Mammary epithelial cell (primary cell): ENCODE measurements at places on chromosomes 11 and 22. TPM values are rescaled to one million over a fixed set of nuclear protein-coding genes. Genes with fewer than 3 reads are reported as not detected.

Gene CRYBB2
- total RNA-seq = not detected

Gene LRRC74B
- not detected in 2 replicates for total RNA-seq

Gene BEST1
- 0.24 and 0.91 TPM in 2 replicates for total RNA-seq

Gene PISD
- total RNA-seq = 53.7 TPM

Gene GLYAT
- not detected for total RNA-seq

Gene ZNF195
- total RNA-seq = 41.0 and 52.0 TPM in 2 replicates

Gene PIH1D2
- 2.2 TPM for total RNA-seq

Gene DYNC2H1
- total RNA-seq = 32.5 and 33.7 TPM in 2 replicates

Gene OLFML1
- total RNA-seq = 0.17 TPM

Gene MEI1
- not detected in 2 replicates for total RNA-seq

DNA sequence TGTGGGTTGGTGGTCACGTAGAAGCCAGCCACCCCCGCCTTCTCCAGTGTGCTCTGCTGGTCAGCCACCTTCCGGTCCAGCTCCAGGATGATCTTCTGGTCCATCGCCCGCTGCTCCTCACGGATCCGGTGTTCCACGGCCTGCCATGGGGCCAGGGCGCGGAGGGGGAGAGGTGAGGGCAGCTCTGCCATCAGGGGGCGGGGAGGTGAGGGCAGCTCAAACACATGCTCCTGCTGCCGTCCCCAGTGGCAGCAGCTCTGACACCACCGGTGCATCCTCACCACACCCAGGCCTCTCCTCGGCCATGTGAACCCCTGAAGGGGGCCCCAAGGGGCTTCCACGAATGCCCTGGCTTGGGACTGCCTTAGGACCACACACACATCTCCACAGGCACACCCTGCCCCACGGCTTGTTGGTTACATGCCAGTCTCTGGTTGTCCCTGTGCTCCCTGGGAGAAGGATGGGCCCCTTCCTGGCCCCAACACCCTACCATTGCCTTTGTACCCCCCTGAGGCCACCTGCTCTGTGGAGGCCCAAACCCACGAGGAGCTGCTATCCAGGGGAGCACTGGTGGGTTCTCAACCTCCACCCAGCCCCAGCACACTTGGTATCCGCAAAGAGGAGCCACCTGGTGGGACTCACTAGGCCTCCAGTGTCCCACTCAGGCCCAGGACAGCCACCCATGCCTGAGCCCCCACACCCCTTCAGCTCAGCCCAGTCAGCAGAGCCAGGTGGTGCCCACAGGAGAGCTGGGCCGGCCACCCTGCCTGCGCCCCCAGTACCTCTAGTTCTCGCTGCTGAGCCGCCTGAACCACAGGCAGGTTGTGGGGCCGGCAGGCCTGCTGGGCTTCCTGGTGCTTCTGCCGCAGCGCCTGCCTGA is 4.3 kb downstream of the DGCR6L start:
- no peak for DNase-seq

- DNase-seq = peak; percentile 56
Measured at GRCh38 chr11:17781221-17781620, 46.6 kb downstream of the KCNC1 start.

DNA sequence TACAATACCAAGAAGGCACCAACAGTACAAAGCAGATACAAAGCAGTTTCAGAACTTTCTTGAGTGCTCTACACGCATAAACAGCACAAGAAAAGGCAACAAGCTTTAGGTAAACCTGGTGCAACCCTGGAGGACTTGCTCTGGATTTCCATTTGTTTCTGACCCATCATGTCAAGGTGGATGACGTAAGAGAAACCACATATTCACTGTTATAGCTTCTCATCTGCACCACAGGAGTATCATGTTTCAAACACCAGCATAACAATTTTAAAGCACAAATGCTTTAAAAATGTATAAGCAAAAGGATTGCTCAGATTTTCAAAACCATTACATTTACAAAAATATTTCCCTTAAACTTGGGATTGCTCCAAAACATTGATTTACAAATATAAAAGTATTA is 25.0 kb upstream of the YPEL1 start:
- peak; percentile 52 for DNase-seq

DNA sequence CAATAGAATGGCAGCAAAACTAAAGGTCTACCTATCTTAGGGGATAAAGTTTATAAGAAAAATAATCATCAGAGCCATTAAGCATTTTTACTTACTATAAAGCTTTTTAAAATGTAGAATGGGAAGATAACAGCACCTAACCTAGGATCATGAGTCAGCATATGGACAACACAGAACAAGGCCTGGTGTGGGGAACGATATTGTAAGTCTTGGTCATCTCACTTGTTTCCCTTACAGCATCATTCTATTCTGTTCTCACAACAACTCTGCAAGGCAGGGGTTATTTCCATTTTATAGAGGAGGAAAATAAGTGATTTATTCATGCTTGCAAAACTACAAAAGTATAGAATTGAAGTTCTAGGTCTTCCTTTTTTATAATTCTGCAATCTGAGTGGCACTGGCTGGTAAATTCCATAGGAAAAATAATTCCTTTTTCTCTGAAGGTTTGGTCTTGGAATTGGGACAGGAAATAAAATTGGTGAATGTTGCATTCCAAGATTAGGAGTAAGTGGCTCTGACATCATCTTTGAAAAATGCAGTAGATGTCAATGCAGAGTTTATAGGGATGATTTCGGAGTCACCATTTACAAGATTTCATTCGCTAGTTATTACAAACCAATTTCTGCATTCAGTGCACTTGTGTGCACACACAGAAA is 423.0 kb downstream of the DYNC2H1 start:
- DNase-seq = peak; percentile 57

DNA sequence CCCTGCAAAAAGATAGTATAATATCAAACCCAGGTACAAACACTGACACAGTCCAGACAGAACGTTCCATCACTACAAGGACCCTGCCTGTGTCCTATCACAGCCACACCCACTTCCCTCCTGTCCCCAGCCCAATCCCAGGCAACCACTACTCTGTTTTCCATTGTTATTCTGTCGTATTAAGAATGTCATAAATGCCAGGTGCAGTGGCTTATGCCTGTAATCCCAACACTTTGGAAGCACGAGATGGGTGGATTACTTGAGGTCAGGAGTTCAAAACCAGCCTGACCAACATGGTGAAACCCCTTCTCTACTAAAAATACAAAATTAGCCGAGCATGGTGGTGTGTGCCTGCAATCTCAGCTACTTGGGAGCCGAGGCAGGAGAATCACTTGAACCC is 89.0 kb downstream of the TRMU start:
- no peak for DNase-seq

- DNase-seq = no peak
Measured at GRCh38 chr11:9776203-9776602, 112.3 kb downstream of the SWAP70 start.

GRCh38 chr22:43818981-43819380 is 6.9 kb upstream of the EFCAB6 start:
- DNase-seq = no peak

DNA sequence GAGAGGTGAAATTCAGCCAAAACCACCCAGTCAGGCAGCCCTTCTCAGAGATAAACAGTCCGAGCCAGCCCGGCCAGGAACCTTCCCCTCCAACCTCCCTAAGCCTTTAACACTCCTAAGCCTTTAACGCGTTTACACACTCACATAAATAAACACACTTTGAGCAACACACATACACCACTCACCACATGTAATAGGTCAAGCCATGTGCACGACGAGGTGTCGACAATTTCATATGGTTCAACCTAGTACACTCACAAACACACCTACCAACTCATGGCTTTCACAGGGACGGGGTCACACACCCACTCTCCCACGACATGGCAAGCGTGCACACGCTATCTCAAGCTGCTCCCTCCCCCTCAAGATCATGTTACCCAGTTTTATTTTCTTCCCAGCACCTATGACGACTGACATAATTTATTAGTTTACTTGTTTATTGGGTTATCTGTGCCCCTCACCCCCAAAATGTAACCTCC is 15.5 kb downstream of the SLC43A1 start:
- no peak for DNase-seq

GRCh38 chr11:77093987-77094840 is 8.4 kb upstream of the OMP start:
- DNase-seq = no peak

DNA sequence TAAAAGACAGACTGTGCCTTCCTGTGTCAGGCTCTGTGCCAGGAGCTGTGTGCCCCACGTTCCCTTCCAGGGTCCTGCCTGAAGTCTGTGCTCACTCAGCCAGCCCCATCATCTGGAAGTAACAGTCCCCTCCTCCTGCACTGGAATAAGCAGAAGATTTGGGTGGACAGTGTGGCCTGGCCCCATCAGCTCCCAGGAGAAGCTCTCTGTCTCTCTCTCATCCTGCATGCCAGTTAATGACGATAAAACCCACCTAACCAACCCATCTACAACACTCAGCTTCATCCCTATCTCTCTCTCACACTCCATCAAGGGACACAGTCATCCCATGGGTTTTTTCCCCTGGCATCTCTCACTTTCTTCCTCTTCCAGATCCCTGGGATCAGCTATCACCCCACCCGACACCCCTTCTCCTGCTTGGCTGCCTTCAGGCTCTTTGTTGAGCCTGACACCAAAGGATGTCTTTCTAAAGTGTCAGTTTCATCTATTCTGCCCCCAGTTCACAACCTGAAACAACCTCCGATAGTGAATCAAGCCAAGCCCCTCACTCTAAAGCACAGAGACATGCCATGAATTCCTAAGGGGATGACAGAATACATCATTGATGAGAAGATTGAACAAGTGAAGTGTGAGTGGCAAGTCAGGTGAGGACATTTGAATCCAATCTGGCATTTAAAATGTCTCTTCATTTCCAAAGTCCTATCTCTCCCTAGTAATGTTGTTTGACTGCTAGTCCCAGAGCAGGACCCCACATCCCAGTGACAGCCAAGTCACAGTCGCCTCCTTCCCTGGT is 91.4 kb upstream of the TOP3B start:
- DNase-seq = no peak

DNA sequence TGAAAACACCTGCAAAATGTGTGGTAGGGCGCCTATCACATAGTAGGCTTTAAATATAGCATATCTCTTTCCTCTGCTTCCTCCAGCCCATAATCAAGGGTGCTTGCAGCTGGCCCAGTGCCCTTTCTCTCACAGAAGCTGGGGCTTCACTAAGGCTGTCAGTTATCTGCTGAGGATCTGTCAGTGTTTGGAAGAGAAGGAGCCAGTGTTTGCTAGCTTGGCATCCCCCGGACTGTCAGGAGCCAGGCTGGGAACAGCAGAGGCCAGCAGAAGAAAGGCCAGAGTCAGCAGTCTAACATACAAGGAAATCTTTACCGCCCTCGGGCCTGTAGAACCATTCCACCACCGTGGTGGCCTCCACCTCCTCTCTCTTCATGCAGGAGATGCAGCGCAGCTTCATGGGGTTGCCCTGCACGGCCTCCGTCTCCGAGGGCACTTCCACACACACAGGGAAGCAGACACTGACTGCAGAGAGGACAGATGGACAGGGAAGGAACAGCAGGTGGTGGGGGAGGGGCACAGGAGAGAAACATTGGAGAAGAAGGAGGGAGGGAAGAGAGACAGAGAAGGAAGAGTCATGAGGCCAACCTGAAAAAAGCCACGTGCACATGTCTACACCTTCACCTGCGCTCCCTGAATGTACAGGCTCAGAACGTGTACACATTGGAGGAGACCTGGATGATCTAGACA is 9.0 kb downstream of the SCN3B start:
- no peak for DNase-seq
